Cardiac atrium fibroblast (primary cell): ENCODE measurements at places on chromosomes 13 and 19. TPM values are rescaled to one million over a fixed set of nuclear protein-coding genes. Genes with fewer than 3 reads are reported as not detected.

CBY2 gene
- not detected in 2 replicates for total RNA-seq

SLITRK6 gene
- 1.4 TPM in 1 of 2 replicates, not detected in the other for total RNA-seq

FAAP24 gene
- 1.3 and 2.3 TPM in 2 replicates for total RNA-seq

TMEM59L gene
- 11.9 and 12.8 TPM in 2 replicates for total RNA-seq

DAND5 gene
- not detected in 2 replicates for total RNA-seq

ZNF728 gene
- not detected in 2 replicates for total RNA-seq

PCDH17 gene
- total RNA-seq: 0.18 and 0.49 TPM in 2 replicates

ZNF446 gene
- total RNA-seq: 7.3 and 12.8 TPM in 2 replicates

CLDND2 gene
- not detected in 2 replicates for total RNA-seq

ATP8A2 gene
- total RNA-seq: 0.36 TPM in 1 of 2 replicates, not detected in the other

NXNL1 gene
- total RNA-seq: not detected in 2 replicates

IGFL2 gene
- not detected in 2 replicates for total RNA-seq

NR2F6 gene
- total RNA-seq: 39.9 and 62.5 TPM in 2 replicates

RNASEH2A gene
- total RNA-seq: 4.4 and 7.4 TPM in 2 replicates

ZNF628 gene
- total RNA-seq: 2.4 and 12.8 TPM in 2 replicates

PDX1 gene
- total RNA-seq: not detected in 2 replicates

POU2F2 gene
- 2.9 TPM in 1 of 2 replicates, not detected in the other for total RNA-seq

FUT1 gene
- total RNA-seq: 0.32 and 1.1 TPM in 2 replicates

SLC8A2 gene
- total RNA-seq: under 0.01 and 0.32 TPM in 2 replicates

ACP7 gene
- total RNA-seq: not detected in 2 replicates

RNF113B gene
- not detected in 2 replicates for total RNA-seq

CEACAM16 gene
- total RNA-seq: not detected in 2 replicates
